Urinary bladder (tissue), 4 donors: ENCODE measurements at places on chromosomes 3 and 15. TPM values are rescaled to one million over a fixed set of nuclear protein-coding genes. Genes with fewer than 3 reads are reported as not detected.

The ZNF660 gene
- 12.9 TPM for total RNA-seq

The ECE2 gene
- not detected for total RNA-seq

The MAGI1 gene
- total RNA-seq = 46.7 TPM

The ATP8B4 gene
- total RNA-seq = 24.3 TPM

DNA sequence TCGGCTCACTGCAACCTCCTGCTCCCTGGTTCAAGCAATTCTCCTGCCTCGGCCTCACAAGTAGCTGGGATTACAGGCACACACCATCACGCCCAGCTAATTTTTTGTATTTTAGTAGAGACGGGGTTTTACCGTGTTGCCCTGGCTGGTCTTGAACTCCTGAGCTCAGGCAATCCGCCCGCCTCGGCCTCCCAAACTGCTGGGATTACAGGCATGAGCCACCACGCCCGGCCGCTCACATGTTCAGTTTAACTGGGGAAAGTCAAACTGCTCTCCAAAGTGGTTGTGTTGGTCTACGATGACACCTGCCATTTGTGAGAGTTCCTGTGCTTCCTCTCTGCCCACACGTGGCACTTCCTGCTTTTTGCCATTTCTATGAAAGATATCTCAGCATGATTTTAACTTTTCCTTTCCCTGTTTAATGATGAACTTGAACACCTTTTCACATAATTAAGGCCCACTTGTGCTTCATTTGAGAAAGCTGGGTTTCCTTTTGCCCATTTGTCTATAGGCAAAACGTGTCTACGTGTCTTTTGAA is 877 bp upstream of the GP5 start:
- no peak for DNase-seq

DNA sequence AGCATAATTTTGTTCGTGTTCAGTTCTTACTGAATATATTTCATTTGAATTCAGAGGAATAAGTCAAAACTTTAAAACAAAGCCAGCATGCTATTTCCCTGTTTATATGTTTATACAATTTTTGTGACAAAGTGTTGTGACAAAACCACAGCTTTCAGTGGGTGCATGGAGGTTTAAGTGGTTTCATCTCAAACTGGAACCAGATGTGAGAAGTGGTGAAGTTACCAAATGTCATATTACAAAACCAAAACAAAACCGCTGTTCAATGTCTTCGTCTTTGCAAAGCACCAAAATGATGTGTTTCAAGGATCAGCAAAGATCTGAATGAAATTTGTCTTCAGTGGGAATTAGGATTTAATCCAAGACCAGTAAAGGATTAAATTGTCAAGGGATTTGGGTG is 59.3 kb upstream of the OSTN start:
- no peak for DNase-seq

GRCh38 chr3:15768421-15769255 is 29.1 kb downstream of the ANKRD28 start:
- DNase-seq = no peak

DNA sequence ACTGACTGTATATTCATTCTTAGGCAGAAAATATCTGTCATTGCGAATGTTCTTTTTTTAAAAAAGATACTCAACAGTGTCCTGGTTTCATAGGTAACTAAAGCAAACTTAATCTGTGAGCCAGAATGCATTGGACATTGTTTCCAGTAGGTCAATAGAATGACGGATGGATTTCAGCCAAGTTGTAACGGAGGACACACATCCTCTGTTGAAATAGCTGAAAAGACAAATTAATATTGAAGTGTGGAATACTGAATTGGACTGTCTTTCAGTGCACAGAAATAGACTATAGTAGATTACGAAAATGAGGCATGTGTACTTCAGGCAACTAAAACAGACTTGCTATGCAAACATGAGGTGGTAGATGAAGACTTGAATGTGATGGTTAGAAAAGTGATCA is 461.6 kb downstream of the WDR72 start:
- DNase-seq = no peak

GRCh38 chr3:101849714-101850245 is 466 bp downstream of the NFKBIZ start:
- DNase-seq = no peak

GRCh38 chr15:61499376-61499775 is 270.3 kb upstream of the RORA start:
- DNase-seq = no peak

- no peak for DNase-seq
Measured at GRCh38 chr3:69210068-69210730, 87.8 kb upstream of the LMOD3 start.

DNA sequence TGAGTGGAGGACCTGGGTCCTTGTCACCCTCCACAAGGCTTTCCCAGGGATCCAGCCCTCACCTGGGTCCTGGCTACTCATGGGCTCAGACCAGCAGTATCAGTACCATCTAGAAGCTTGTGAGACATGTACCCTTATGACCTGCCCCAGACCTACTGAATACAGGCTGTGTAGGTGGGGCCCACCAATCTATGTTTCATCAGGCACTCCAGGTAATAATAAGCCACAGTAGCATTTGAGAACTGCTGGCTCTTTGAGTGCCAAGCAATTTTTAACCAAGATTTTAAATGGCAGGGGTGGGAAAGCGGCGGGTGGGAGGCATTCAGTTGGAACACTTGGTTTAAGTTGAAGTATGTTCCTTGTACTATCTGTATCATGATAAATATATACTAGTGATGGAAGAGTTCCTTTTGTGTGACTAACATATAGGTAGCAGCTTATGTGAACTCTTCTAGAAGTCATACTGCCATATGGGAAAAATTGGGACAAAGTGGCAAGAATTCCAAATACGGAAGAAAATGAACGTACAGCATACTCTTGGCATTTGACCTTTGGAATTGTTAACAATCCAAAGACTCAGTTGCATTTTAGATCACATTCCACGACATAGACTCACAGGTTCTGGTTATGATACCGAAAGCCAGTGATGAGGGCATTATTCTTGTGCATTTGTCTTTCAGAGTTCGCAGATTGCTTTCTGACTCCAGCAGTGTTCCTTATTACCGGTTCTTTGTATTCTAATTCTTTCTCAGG is 190.4 kb downstream of the GHSR start:
- DNase-seq = no peak

- DNase-seq = no peak
Measured at GRCh38 chr3:149713730-149714654, 38.3 kb downstream of the COMMD2 start.

DNA sequence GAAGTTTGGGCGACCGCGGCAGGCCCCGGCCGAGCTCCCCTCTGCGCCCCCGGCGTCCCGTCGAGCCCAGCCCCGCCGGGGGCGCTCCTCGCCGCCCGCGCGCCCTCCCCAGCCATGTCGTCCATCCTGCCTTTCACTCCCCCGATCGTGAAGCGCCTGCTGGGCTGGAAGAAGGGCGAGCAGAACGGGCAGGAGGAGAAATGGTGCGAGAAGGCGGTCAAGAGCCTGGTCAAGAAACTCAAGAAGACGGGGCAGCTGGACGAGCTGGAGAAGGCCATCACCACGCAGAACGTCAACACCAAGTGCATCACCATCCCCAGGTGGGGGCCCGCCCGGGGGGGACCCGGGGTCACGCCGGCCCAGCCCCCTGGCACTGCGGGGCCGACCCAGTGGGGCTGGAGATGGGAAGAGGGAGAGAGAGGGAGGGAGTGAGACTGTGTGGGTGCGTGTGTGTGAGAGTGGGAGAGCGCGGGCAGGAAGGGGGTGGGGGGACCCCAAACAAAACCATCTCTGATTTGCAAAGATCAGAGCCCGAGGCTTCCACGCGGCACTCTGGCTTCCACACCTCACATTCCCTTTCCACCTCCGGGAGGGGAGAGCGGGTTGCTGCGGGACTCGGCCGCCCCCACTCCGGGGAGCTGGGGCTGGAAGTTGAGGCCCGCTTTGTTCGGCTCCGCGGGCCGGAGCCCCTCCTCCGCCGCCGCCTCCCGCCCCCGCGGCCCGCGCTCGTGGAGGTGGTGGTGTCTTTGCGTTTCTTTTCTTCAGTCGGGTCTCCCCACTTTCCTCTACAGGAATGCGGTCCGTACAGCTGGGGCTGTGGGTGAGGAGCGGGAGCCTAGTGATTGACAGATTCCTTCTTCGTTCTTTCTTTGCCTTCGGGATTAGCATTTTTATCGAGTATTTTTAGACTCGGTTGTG is 898 bp downstream of the SMAD3 start:
- no peak for DNase-seq

DNA sequence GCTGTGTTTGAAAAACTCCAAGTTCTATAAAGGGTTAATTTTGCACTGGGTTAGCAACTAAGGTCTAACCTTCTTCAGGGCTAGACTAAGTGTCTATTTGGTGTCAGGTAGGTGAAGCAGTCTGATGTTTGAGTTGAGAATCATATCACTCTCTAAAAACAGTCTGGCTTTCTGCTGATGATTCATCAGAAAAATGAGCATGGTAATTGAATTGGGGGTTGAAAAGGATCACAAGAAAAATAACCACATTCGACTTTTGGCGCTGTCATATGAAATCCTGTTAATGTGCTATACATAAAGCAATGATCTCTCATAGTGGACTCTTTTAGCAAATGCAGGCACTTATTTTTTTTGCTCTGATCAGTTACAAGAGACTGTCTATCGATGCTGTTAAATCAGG is 242.2 kb upstream of the AZI2 start:
- DNase-seq = no peak

- no peak for DNase-seq
Measured at GRCh38 chr3:159619341-159619885, 369.2 kb upstream of the IL12A start.

GRCh38 chr3:42375121-42375800 is 35.1 kb downstream of the LYZL4 start:
- DNase-seq = no peak

GRCh38 chr15:46088486-46089445 is 453.9 kb downstream of the SQOR start:
- no peak for DNase-seq

DNA sequence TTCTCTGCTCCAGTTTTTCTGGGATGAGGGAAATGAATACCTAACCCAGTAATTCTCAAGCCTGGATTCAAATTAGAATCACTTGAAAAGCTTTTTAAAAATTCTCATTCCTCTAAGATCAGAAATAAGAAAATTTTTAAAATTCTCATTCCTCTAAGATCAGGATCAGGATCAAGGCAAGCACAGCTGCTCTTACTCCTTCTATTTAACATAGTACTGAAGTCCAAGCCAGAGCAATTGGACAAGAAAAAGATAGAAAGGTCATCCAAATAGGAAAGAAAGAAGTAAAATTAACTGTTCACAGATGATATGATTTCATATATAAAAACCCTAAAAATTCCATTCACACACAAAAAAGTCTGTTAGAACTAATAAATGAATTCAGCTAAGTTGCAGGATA is 24.2 kb upstream of the CLRN1 start:
- no peak for DNase-seq

DNA sequence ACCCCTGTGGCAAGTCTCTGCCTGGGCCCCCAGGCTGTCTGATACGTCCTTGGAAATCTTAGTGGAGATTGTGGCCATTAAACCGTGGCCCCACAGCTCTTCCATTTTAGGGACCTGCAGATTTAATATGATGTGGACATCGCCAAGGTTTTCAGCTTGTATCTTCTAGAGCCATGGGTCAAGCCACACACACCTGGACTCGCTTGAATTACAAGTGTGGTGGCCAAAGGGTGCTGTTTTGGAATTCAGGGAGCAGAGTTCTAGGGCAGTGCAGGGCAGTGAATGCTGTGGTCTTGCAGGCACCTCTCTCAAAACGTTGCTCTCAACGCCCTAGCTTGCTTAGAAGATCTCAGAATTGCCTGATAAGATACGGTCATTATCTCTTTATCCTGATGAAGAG is 211.2 kb downstream of the ROBO2 start:
- DNase-seq = no peak

- no peak for DNase-seq
Measured at GRCh38 chr15:57296473-57297162, 79.7 kb upstream of the CGNL1 start.

DNA sequence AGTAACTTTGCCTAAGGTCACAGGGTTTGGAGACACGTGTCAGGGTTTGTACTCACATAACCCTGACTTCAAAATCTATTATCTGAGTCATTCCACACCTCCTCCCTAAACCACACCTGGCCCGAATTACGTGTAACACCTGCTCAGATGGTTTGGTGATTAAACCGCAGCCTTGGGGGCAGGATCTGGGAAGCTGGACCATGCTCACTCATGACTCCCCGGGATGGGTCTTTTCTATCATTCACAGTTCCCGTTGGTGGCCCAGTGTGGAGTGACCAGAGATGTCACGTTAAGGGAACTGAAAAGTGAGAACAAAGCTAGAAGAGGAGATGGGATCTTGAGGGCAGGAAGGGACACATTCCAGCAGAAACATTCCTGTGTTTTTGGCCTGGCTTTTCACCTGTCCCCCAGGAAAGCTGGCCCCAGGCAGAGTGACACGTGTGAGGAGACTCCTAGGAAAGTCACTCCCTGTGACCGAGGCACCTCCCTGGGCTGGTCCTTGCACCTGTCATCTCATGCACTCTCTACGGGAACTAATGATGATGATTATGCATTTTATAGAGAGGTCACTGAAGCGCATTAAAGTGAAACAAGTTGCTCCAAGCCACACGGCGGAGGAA is 75.4 kb upstream of the POMGNT2 start:
- no peak for DNase-seq

DNA sequence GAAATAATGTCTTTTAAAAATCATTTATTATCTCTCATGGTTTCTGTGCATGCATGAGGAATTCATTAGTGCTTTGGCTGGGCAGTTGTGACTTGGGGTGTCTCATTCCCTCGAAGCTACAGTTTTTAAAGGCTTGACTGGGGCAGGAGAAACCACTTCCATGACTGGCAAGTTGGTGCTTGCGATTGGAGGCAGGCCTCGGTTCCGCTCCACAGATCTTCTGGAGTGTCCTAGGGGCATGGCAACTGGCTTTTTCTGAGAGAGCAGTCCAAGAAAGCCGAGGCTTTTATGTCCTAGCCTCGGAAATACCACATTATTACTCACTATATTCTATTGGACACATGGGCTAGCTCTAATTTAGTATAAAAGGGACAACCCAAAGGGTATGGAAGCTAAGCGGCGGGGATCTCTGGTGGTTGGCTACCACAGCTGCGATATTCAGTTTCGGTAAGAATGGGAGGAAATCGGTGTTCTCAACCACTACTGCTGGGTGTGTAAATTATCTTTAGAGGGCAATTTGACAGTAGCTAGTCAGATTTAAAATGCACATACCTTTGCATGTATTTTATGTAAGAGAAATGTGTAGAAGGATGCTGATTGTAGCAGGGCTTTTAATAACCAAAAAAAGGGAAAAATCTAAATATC is 48.8 kb upstream of the TOP2B start:
- DNase-seq = no peak

DNA sequence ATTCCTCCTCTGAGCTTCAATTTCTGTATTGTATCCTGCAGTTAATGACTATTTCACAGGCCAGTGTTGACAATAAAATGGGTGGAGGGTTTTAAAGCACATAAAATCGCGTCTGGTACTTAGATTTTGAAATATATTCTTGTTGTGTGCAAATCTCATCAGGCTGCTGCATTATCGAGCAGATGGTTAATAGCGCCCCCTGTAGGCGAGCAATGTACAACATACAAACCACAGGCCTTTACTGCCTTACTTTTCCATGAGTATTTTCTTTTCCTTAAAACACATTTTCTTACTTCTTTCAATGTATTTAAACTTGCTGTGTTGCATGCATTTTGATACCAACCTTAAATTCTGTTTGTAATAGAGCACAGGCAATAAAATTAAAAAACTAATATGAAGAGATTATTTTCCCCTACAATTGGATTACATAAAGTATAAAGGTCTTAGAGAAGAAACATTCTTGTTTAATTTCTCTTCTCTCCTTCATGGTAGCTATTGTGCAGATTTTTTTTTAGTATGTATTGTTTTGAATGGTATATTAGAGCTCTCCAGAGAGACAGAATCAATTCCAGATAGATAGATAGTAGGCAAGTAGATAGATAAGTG is 608.4 kb downstream of the CADM2 start:
- DNase-seq = no peak

GRCh38 chr3:29339016-29339833 is 58.4 kb downstream of the RBMS3 start:
- DNase-seq = no peak
